ENCODE measurements at places on chromosomes 7 and 10.

DNA sequence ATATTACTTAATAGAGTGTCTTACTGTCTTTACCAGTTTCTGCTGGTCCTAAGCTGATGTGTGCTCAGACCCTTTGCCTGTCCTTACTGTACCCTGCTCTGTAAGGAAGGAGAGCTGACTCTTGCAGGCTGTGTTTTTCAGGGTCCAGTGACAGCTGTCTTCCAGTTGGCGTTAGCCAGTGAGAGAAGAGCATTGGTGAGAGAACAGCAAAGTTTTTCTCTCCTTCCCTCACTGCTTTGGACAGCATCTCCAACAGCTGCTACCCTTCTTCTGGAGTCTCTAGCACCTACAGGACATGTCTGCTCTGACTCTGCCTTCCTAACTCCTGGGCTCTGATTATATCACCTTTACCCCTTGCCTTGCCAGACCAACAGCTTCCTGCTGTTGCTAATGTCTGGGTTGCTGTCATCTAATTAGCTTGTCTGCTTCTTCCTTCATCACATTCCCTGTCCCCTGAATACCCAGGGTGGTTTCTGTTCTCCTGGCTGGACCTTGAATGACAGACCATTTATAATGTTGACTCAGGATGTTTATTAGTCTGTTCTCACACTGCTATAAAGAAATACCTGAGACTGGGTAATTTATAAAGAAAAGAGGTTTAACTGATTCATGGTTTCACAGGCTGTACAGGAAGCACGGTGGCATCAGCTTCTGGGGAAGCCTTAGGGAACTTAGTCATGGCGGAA, 23.5 kb upstream of the PANK1 start:
- no peak for DNase-seq

DNA sequence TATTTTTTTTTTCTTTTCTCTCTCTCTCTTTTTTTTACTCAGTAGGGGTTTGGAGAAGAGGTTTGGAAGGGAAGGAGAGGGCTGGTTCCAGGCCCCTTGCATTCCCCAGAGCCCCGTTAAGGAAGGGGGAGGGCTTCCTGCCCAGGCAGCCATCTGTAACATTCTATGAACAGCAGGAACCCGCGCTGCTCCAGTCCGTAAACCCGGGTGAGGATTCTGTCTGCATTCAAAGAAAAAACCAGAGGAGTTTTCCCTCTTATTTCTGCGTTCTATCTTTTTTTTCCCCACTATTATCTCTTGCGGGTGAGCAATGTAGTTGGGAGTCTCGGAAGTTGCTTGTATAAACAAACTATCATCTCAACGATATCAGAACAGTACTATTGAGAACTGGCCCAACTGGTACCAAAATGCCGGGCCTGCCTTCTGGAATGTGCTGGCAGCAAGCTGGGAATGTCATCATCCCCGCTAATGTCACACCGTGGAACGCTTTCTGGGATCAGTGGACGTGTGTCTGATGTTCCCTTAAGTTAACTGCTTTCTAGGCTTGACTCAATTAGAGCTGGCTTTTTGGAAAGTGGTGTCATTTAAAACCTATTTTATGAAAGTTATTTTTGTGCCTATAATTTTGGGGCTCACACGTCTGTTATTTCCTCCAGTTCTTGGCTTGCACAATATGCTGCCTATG, 153.1 kb upstream of the MEOX2 start:
- DNase-seq, result peak; percentile 43

GRCh38 chr10:124802313-124802675, 675 bp downstream of the ABRAXAS2 start:
- no peak for DNase-seq

DNA sequence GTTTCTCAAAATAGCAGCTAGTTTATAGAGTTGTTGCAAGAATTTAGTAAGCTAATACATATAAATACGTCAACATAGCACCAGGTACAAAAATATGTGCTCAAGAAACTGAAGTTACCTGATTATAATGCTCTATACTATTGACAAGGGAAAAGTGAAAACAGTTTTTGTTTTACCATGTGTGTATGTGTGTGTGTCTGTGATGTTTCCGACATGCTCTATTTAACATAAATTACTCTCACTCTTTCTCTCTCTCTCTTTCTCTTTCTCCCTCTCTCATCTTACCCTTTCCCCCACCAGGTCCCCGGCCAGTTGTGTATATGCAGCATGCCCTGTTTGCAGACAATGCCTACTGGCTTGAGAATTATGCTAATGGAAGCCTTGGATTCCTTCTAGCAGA, 4.3 kb downstream of the LIPN start:
- no peak for DNase-seq

GRCh38 chr7:137454767-137455166, 111.2 kb upstream of the PTN start:
- no peak for DNase-seq

GRCh38 chr7:71303566-71303965, 171.6 kb downstream of the GALNT17 start:
- no peak for DNase-seq

- DNase-seq, result no peak
Measured at GRCh38 chr7:78535655-78536054, 737.1 kb downstream of the PHTF2 start.

DNA sequence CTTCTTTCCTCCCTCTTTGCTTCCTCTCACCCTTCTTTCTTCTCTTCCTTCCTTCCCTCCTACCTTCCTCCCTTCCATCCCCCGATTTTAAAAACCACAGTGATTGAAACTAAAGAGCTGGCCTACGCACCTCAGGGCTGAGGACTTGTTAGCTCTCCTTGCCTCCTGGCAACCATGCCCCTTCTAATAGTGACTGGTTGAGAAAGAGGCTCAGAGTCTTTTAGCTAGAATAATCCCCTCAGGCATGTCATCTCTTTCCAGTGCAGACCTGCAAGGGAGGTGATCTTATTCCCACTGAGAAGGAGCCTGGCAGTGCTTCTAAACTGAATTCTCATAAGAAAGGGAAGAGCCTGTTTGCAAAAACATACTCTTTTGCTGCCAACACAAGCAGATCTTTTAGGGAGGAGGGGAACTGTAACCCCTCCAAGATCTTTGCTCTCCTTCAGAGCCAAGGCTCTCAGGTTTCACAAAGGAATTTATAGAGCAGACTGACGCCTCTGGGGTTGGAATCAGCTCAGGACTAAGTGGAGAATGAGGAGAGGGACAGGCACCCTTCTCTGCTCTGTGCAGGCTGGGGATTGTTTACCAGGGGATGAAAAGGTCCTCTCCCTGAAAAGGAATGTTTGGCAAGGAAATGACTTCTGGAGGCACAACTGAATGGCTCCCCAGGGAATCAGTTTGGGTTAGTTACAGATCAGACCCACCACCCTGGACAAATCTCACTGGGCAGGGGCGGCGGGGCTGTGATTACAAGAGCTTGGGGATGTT, 9.4 kb upstream of the ANKRD1 start:
- no peak for DNase-seq

DNA sequence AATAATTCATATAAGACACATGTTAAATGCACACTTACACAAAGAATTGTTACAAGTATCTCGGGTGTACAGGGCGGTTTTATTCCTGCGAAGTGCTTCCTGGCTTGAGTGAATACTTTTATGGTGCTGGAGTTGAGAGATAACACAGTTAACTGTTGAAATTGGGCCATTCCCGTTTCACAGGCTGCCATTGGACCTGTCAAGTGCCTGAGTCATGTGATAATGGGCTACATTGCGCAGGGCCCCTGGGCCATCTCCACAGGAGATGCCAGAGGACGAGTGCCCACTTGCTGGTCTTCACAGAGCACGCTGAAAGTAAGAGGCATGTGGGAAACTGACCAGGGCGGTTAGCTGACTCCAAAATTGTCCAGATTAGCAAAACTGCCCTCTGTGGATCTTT, 4.8 kb downstream of the FBH1 start:
- DNase-seq, result no peak

GRCh38 chr7:39488467-39489393, 77.5 kb upstream of the YAE1 start:
- no peak for DNase-seq

DNA sequence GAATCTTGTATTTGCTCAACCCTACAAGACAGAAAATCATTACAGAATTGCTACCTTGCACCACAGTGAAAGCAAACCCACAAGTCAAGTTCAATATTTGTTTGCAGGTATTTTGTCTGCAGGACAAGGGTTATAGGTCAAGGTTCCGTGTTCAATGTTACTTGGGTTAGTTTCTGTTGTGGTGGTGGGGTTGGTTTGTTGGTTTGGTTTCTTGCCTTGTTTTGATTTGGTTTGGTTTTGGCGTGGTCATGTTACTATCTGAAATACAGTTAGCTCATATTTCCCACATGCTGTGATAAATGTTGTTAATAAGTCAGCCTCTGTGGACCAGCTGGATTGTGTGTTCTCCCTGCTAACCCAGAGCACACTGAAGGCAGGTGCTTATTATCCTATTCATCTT, 75.6 kb upstream of the INSIG1 start:
- no peak for DNase-seq

- no peak for DNase-seq
Measured at GRCh38 chr10:128414568-128414967, 288.3 kb upstream of the MKI67 start.

DNA sequence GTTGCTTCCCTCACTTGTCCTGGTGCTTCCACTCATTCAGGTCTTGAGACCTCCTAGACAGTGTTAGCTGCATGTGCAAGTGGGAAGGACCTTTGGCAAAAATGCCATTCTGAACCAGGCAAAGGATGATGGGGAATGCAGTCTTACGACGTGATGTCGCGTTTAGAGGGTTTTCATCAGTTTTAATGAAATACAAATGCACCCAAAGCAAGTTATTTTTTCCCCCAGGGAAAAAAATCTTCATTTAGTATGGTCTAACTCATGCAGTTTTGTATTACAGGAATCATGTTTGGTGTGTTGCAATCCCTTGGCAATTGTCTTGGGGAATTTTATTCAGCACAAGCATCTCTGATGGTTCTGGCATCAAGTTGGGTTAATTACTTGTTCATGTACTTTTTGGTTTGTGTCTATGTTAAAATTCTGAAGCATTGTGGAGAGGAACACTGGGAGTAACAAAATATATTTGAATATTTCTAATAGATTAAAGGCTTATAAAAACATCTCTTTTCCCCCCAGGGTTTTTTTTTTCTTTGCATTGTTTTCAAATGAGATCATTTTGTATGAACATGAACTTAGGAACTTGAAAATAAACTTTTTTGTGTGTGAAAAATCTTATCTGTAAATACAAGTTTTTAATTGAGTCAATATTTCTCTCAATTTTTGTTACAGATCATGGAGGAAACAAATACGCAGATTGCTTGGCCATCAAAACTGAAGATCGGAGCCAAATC, 188.9 kb downstream of the BICC1 start:
- DNase-seq, result no peak

DNA sequence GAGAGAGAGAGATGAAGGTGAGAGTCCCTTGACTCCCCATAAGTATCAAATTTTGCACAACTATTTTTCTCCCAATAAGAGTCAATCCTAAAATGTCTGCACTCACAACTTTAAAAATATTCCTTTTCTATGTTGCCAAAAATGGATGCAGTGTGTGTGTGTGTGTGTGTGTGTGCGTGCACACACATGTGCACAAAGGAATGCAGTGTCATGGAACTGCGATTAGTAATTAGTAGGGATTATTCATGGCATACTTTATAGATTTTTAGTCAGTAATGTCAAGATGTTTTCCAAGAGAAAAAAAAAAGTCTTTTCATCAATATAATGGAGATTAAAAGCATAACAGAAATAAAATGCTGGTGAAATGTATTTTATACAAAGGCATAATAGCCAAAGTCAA, 179.1 kb upstream of the LRRTM3 start:
- DNase-seq, result no peak

- no peak for DNase-seq
Measured at GRCh38 chr7:28157076-28157745, 23.4 kb downstream of the JAZF1 start.

DNA sequence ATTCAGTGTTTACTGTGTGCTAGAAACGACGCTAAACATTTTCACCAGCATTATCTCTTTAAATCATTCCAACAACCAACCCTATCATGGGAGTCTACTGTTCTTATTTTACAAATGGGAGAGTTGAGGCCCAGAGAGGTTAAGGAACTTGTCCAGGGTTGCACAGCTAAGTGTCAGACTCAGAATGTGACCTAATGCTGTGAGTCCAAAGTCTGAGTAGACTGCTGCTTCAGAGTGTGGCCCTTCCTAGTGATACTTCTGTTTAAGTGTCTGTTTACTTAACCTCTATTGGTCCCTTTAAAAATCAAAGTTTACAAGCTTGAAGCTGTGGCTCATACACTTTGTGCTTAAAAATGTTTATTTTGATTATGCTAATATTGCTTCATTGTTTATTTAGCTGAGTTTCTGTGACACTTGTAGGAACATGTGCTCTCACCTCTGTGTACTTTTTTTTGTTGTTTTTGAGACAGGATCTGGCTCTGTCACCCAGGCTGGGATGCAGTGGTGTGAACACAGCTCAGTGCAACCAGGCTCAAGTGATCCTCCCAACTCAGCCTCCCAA, 84.4 kb upstream of the SYPL1 start:
- DNase-seq, result no peak

GRCh38 chr10:87763086-87763861, 54.8 kb downstream of the ATAD1 start:
- no peak for DNase-seq

DNA sequence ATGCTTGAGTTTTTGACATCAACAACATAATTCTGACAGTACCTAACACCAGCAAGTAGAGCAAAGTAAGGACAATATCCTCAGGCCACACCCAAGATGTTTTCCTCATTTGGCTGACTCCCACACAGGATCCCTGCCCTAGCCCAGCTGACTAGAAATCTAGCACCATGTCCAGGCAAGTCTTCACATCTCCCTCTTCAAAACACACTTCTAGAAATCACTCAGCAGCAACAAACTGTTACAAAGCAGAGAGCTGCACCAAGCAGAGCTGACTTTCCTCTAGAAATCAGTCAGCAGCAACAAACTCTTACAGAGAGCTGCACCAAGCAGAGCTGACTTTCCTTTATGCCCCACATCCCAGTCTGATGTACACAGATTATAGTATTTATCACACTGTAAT, 7.7 kb downstream of the TMEM168 start:
- DNase-seq, result no peak

- peak; percentile 35 for DNase-seq
Measured at GRCh38 chr10:79038841-79039201, 29.9 kb upstream of the ZMIZ1 start.

DNA sequence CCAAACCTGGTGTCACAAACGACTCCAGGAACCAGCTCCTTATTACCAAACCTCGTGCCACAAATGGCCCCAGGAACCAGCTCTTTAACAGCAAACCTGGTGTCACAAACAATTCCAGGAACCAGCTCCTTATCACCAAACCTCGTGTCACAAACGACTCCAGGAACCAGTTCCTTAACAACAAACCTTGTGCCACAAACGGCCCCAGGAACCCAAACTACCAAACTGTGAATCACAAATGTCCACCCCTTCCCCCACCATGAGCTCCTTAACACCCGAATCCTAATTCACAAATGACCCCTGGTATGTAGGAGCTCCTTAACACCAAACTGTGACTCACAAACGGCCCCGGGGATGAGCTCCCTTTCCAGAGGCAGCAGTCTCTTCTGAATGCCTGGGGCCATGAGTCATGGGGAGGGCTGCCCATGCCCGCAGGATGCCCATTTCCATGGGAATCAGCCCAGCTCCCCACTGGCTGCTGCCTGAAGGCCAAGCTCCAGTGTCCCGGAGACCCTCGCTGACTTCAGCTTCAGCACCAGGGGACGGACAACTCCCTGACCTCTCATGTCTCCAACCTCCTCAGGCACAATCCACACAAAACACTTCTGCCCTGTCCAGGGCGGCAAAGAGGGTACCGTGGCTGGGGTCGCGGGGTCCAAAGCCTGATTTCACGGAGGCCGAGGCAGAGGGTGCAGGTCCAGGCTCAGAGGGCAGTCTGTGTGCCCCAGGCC, 213.1 kb downstream of the ELFN1 start:
- no peak for DNase-seq
